Non-pigmented ciliary epithelial cell (primary cell): ENCODE measurements at places on chromosomes 6 and 20.

DNA sequence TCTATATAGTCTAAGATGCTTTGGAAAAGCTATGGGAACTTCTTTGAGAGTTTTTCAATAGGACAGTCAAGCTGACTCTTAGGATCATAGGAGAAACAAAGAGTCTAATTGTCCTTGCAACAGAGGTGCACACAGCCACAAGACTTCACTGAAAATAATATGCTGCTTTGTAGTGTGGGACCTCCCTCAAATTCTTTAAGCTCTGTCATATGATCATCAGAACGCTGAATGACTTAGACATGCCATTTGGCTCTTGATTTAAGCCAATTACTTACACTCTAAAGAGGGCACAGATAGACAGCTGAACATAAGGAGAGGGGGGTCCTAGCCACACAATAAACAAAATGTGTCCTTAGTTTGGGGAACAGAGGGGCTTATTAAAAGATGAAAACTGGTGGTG, 818.7 kb upstream of the GJE1 start:
- DNase-seq, result no peak

GRCh38 chr6:132587424-132587823, 2.1 kb downstream of the TAAR5 start:
- no peak for DNase-seq

DNA sequence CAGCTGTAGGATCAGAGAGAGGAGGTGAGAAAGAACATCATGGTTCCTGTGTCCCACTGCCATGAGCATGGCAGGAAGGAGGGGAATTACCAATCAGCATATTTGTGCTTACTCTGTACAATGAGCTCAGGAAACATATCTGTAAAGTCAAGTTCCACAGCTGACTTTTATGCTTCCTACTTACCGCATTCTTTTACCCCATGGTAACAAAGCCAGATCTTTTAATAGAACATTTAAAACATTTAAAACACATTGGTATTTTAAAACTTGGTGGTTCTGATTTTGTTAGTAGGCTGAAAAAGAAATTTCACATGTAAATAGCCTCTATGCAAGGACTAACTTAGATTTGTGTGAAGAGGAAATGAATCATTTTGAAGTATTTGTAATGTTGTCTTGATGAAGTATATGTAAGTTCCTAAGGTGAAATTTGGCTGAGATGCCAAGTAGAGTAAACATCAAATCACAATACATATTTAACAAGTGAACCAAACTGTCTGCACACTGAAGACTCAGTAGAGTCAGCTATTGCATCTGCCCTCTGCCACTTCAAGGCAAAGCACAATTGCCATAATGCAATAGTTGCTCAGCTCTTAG, 114.7 kb downstream of the GJA10 start:
- DNase-seq, result peak; percentile 56

GRCh38 chr20:63544241-63544957, 3.1 kb downstream of the SRMS start:
- DNase-seq, result no peak
